Nephron progenitor cell (in vitro differentiated cells): ENCODE measurements at places on chromosomes 1 and 21.
A peak's percentile ranks its signal among the peaks of the same experiment; 100 is the strongest.

- DNase-seq = no peak
These were observed 186.3 kb downstream of the RERE start for GRCh38 chr1:8631163-8631562.

- DNase-seq = no peak
These were observed 665.7 kb downstream of the MRPL39 start for GRCh38 chr21:24941316-24942185.

DNA sequence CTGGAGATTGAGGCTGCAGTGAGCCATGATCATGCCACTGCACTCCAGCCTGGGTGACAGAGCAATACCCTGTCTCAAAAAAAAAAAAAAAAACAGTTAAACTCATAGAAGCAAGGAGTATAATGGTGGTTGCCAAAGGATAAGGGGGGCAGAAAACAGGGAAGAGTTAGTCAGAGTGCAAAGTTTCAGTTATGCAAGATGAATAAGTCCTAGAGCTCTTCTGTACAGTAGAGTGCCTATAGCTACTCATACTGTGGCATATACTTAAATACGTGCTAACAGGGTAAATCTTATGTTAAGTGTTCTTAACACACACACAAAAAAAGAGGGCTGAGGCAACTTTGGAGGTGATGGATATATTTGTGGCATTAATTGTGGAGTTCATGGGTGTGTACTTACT, 75.6 kb upstream of the COA6 start:
- no peak for DNase-seq

- peak; percentile 30 for DNase-seq
These were observed 345.0 kb downstream of the NPHP4 start for GRCh38 chr1:5647234-5647633.

DNA sequence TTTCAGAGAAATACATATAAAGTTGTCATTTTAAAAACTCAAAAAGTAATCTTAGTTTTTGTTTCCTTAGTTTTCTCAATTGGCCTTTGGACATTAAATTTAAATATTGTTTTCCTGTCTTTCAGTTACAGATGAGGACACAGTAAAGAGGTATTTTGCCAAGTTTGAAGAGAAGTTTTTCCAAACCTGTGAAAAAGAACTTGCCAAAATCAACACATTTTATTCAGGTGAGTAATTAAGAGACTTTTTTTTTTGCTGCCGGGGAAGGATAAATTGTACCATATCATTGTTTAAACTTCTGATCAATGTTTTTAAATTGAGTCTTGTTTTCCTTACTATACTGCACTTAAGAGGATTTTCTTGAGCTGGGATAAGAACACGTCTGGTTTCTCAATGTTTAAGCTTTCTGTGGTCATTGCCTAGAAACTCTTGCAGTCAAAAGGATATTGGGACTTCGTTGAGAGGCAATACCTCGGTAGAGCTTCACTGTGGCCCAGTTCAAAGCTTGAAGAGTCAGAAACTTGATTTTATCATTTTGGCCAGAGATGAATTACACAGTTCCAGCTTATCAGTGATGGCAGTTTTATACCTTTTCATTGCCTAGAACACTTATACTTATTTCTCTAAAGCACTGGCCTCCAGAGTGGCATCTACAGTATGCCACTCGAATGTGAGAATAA, 124.9 kb upstream of the KIAA1614 start:
- DNase-seq = no peak

DNA sequence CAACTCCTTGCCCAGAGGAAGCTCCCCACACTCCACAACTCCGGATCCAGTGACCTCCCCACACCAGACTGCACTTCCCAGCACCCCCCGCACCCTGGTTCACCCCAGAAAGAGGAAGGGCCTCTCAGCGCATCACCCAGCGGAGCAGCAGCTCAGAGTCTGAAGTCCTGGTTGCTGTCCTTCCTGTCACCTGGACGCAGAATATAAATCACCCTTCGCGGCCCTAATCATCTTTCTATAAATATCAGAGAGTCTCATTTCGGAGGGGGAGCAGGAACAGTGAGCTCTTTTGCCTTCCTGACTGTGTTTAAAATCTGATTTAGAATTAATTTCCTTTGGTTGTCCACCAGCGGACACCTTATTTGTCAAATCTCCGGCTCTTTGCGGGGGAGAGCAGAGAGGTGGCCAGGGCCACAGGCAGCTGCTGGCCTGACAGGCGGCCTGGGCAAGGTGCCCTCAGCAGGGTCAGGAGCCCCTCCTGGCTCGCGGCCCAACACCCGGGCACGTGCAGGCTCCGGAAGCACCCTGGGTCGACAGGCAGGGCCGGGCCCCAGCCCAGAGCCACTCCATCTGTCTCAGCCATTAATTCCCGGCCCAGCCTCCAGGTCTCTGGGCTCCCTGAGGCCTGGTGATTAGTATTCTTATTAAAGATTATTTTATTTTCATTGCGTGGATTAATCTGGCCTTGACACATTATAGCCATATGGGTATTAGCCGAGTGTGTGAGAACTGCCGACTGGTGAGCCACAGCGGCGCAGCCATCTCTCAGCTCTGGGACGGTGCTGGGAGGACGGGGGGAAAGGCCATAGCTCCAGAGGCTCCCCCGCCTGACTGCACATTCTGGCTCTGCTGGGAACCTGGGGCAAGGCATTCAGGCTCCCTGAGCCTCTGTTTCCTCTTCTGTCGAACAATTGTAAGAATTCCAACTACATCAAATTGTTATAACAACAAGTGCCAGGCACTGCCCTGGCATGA, 19.7 kb downstream of the EPHA8 start:
- no peak for DNase-seq

DNA sequence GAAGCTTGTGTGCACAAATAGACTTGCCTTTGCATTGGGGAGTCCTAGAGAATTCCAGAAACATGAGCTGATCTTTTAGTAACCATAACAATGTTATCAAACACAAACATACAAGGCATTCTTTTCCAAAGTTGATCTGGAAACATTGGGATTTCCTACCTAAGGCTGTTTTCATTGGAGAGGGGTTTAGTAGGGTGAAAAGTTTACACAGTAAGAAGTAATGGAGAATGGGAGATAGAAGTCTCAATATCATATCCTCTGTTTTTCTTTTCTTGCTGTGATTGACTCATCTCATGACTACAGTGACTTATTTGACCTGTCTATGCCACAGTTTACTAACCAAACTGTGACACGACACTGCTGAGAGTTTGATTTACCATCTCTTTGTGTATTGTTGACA, 65.6 kb upstream of the PLA2G4A start:
- no peak for DNase-seq

GRCh38 chr1:119653839-119654170, 5.7 kb upstream of the ZNF697 start:
- DNase-seq = no peak

DNA sequence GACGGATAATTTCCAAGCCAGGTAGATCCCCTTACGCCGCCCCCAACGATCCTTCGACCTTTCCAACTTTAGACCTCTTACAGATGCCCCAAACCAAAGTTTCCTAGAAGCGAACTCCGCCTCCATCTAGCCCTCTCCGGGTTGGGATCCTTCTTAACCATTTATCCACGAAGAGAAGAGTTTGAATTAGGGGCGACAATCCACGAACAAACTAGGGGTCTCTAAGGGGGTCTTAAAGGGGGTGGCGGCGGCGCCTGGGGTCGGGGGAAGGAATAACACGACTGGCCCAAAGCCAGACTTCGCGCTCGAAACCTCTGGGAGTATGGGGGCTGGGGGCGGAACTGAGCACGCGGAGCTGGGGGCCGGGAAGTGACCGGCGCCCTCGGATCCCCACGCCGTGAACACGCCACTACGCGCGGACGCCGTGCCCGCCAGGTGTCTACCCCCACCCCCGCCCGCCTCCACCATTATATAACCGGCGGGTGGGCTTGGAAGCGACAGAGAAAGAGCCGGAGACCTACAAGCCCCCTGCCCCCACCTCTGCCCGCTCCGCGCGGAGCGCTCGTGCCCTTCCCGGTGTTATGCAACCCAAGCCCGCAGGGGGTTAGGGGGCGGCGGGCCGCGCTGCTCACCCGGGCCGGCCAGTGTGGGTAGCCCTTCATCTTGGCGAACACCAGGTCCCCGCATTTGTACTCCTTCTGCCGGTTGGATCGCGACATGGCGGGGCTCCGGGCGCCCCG, 594 bp downstream of the HDGF start:
- peak; percentile 61 for DNase-seq

DNA sequence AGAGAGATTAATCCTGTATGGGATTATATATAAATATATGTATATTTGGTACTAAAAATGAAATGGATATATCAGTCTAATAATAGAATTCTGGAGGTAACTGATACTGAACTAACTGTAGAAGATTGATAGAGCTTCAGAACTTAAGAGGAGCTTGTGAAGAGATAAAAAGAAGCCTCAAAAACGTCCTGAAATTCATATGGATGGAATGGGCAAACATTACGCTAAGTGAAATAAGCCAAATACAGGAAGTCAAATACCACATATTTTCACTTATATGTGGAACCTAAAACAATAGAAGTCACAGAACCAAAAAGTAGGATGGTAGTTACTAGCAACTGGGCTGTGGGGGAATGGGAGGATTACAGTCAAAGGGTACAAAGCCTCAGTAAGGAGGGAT, 36.0 kb upstream of the ADGRL4 start:
- no peak for DNase-seq

DNA sequence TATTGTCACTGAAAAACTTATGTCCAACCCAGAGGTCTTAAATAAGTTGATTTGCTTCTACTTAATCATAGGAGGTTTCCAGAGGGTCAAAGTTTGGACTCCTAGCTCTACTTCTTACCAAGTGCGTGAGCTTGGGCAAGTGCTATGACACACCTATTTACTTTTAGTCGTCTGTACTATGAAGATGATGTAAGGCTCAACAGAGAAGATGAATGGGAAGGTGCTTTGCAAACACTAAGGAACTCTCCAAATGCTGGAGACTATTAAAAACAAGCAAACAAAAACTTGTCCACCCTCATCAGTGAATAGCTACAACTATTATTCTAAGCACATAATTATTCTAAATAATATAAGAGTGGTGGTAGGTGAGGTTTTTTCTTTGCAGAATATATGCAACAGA, 232.3 kb upstream of the USP24 start:
- no peak for DNase-seq
